ENCODE measurements at places on chromosomes 16 and 17.

DNA sequence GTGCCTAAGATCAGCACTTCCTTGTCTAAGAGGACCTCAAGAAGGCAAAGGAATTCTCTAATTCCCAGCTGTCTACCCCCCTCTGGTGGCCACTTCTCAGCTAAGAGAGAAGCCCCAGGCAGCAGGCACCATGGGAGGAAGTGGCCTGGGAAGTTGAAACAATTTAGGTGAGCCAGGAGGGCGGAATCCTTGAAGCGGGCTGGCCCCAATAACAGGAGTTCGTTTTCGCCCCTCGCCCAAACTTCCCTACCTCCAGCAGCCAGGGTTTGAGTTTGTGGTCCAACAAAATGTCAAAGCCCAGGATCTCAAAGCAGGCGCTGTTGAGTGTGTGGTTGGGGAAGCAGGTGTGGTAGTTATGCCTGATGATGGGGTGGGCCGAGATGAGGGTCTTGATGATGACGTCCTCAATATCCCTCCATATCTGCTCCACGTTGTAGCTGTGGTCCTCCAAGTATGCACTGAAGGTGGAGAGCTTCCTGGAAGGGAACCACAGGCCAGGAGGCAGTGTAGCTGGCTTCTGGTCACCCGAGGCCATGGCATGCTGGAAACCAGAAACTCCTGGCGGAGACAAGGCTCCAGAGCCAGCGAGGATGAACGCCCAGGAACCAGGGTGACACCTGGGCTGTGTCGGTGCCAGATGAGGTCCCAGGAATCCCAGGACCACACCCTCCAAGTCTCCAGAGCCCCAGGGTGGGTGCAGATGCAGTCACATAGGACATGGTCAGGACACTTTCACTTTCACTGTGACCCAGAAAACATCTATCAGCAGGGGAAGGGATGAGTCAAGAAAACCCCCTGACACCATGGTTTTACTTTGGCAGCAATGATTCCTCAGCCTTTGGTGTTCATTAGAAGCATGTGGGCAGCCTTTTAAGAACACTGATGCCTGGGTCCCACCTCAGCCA lies 25.6 kb downstream of the TTLL6 start:
- no peak for DNase-seq

GRCh38 chr17:39131616-39132015 lies 19.8 kb downstream of the PLXDC1 start:
- DNase-seq, result no peak

DNA sequence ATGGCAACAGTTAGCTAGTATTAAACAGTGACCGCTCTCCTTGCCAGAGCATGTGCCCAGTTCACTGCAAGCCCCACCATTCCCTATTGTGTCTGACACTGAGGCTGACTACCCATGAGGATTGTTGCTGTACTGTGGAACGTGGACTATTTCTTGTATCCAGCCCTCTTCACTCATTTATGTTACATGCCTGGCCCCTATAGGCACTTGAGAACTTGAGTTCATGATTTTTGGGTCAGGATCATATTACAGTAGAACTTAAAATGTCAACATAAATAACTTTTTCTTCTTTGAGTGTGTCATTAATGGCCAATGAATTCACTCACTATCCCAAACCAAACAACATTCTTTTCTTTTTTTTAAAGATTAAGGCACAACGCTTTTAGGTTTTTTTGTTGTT lies 55.7 kb downstream of the LYRM1 start:
- no peak for DNase-seq

DNA sequence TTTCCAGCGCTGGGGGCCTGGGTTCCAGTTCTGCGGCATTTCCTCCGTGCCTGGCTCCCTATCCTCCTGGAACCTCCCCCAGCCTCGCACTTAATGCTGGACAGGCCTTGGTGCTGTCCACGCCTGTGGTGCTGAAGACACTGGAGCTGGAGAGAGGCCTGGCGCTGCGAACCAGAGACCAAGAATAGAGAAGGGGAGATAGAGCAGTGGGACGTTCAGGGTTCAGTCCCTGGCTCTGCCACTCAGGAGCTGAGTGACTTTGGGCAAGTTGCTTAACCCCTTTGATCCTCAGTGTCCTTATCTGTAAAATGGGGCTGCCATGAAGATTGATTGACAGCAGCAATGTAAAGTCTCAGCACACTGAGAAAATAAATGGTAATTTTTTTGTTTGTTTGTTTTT lies 11.9 kb downstream of the SBK1 start:
- DNase-seq, result no peak

DNA sequence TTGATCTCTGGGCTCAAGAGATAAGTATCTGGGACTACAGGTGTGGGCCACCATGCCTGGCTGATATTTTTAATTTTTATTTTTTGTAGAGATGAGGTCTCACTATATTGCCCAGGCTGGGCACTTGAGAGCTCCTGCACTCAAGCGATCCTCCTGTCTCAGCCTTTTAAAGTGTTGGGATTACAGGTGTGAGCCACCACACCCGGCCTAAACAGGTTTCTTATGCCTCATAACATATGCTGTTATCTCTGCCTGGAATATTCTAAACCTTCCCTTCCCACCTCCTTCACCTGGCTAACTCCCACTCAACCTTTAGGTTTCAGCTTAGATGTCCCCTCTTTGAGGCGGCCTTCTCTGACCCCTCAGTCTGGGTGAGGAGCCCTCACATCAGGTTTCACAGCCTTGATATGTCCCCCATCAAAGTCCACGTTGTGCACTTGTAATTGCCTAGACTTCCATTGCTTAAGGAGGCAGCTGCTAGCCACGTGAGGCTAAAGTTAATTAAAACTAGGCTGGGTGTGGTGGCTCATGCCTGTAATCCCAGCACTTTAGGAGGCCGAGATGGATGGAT lies 8.6 kb upstream of the CNP start:
- DNase-seq, result no peak

DNA sequence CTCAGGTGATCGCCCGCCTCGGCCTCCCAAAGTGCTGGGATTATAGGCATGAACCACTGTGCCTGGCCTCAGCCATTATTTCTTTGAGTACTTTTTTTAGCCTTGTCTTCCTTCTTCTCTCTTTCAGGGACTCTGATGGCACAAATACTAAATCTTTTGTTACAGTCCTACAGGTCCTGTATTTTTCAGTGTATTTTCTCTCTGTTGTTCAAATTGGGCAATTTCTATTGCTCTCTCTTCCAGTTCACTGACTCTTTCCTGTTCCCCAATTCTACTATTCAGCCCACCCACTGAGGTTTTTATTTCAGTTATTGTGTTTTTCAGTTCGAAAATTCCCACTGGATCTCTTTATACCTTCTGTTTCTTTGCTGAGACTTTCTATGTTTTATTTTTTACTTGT lies 7.5 kb upstream of the DOK4 start:
- no peak for DNase-seq

GRCh38 chr16:8867932-8868415 lies 832 bp downstream of the CARHSP1 start:
- DNase-seq, result no peak

DNA sequence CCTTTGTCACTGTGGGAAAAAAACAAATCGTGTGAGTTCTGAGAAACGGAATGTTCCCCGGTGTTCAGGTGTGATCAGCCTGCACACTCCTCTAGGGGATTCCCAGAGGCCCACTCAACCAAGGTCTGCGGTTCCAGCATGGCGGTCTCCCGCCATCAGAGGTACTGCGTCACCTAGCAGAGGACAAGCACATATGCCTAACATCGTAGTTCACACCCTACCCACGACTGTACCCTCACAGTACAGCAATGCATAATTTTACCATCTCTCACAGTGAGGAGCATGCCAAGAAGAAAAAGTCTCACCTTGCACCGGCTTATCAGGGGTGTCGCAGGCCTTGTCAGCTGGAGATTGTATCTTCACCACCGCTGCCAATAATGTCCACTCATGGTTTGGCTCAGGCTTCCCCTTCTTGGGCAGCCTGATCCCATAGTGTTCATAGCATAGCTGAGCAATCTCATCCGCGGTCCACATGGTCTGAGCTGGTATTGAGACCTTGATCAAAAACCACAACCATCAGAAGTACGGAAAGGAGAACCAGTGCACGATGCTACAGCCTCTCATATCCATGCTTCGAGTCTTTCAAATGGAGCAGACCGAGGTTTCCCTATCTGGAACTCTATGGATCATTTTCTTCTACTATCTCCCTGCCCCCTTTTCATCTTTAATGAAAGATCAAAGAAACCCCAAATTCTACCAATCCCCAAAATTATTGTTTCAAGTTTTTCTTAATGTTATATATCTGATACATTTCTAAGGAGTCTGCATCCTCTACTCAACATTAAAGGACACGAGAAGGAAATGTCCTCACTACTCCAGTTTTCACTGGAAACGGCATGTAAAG lies 2.5 kb downstream of the ADAT1 start:
- no peak for DNase-seq

GRCh38 chr17:36720131-36720530 lies 118.7 kb downstream of the MRM1 start:
- DNase-seq, result no peak

- DNase-seq, result no peak
These were observed 9.0 kb downstream of the CAPNS2 start for GRCh38 chr16:55575496-55575895.

DNA sequence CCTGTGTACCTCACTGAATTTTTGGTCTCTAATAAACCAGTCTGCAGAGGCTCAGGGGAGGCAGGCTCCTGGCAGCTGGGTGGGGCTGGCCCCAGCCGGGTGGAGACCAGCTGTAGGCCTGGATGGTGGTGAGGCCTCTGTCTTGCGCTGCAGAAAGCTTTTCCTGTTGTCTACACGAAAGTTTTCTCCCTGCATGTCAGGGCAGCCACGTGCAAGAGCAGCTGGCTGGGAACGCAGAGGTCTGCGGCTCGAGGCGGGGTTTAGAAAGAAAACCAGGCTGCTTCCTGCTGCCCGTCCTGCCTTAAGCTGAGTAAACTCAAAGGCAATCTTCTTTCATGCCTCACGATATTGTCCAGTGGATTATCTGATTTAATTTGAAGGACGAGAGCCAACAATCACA lies 2.4 kb downstream of the SERPINF1 start:
- peak; percentile 40 for DNase-seq

- no peak for DNase-seq
These were observed 305.7 kb downstream of the RBFOX1 start for GRCh38 chr16:7638306-7638705.

GRCh38 chr16:83059237-83059636 lies 432.5 kb downstream of the CDH13 start:
- DNase-seq, result no peak

DNA sequence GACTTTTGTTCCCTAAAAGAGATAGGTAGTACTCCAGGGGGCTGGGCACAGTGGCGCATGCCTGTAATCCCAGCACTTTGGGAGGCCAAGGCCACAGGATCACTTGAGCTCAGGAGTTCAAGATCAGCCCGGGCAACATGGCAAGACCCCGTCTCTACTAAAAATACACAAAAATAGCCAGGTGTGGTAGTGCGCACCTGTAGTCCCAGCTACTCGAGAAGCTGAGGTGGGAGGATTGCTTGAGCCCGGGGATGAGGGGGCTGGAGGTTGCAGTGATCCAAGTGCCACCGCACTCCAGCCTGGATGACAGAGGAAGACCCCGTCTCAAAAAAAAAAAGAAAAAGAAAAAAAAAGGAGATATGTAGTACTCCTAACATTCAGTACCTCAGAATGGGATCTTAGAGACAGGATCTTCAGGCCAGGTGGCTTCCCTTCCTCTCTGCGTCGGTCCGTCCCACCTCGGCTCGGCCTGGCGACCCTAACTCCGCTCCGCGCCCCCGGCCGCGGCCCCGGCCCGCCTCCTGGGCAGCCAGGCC lies 89.6 kb downstream of the CDC27 start:
- DNase-seq, result no peak

- DNase-seq, result no peak
These were observed 27.1 kb downstream of the MEOX1 start for GRCh38 chr17:43634591-43635125.

- no peak for DNase-seq
These were observed 39.3 kb upstream of the GNG13 start for GRCh38 chr16:839643-840408.

DNA sequence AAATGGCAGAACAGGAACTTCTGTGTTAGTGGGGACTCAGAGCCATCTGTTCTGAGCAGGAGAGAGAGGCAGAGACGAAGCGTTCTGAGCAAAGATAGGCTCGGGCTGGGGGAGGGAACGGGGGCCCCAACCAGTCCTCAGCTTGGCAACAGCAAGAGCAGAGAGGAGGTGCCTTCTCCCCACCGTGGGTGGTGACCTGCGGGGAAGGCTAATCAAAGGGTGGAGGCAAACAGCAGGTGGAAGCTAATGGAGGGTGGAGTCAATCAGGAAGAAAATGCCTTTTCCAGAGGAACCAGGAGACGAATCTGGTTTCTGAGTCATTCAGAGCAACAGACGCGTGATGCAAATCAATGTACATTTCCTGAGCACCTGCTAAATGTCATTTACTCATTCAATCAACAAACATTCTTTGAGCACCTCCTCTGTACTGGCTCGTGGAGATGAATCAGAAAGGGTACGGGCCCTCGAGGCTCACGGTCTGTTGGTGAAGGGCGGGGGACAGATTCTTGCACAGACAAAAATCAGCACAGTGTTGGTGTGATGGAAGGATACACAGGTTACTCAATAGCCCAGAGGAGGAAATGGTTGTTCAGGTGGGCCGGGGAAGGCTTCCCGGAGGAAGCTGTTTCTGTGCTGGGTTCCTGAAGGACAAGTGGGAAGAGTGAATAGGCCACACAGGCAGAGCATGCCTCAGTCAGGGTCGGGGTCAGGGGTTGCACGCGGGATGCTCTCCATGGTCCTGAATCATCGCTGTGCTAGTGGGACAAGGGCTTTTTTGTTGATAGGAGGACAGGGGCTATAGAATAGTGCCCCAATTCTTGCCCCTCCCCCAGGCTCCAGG lies 5.7 kb upstream of the SPNS2 start:
- DNase-seq, result no peak

DNA sequence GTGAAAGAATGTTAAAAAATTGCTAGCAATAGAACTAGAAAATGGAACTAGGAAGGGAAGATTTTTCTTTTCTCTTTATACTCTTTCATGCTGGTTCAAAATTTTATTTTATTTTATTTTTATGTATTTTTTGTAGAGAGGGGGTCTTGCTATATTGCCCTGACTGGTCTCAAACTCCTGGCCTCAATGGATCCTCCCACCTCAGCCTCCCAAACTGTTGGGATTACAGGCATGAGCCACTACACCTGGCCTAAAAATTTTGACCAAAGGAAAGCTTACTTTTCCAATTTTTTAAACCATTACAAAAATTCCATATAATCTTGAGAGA lies 10.0 kb upstream of the TERF2 start:
- no peak for DNase-seq

GRCh38 chr17:64401941-64402340 lies 11.3 kb upstream of the PECAM1 start:
- no peak for DNase-seq

DNA sequence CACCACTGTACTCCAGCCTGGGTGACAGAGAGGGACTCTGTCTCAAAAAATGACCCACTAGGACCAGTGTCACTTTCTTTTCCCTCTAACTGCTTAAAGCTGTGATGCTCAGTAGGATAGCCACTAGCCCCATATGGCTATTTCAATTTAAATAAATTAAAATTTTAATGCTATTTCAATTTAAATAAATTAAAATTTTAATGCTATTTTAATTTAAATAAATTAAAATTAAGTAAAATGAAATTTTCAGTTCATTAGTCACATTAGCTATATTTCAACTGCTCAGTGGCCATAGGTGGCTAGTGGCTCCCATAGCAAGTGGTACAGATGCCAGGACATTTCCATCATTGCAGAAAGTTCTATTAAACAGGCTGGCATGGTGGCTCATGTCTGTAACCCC lies 43.0 kb downstream of the NLRC5 start:
- DNase-seq, result no peak

- DNase-seq, result no peak
These were observed 37.8 kb upstream of the ALDH3A1 start for GRCh38 chr17:19785854-19786253.

GRCh38 chr16:89341279-89341678 lies 123.8 kb downstream of the ZNF778 start:
- no peak for DNase-seq

Measured in stimulated activated CD4-positive, alpha-beta T cell treated with anti-CD3 and anti-CD28 coated beads, Interleukin-12 subunit alpha, Interleukin-12 subunit beta, amount 100 ng/mL, for 48 hours (primary cell).